ENCODE measurements at places on chromosomes 7 and 10. TPM values are rescaled to one million over a fixed set of nuclear protein-coding genes. Genes with fewer than 3 reads are reported as not detected.

The CYP3A5 gene
- 1.4 TPM for total RNA-seq

The OR6B1 gene
- total RNA-seq: not detected

The IL2RA gene
- total RNA-seq: not detected

The CDC14C gene
- not detected for total RNA-seq

The BAIAP2L1 gene
- total RNA-seq: 44.4 TPM

The TMEM213 gene
- not detected for total RNA-seq
